Astrocyte of the cerebellum (primary cell): ENCODE measurements at places on chromosomes 2 and 18.

DNA sequence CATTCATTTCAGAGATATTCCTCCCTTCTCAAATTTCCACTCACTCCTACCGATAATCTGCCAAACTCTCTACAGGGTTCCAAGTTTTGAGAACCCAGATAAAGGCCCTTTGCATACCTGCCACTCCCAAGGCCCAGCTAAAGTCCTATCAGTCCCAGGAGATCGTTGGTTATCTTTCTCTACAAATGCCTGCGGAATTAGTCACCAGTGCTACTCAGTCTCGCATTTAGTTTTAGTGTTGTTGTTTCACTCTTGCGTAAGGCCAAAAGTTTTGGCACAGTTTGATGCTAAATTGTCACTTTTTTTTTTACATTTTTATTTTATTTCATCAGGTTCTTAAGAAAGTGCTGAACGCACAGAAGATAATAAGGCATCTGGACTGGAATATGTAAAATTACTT, 29.2 kb upstream of the SETBP1 start:
- peak; percentile 57 for DNase-seq

GRCh38 chr2:42928692-42929545, 136.5 kb upstream of the HAAO start:
- DNase-seq, result no peak

GRCh38 chr18:24176727-24177416, 38.0 kb downstream of the CABYR start:
- no peak for DNase-seq

DNA sequence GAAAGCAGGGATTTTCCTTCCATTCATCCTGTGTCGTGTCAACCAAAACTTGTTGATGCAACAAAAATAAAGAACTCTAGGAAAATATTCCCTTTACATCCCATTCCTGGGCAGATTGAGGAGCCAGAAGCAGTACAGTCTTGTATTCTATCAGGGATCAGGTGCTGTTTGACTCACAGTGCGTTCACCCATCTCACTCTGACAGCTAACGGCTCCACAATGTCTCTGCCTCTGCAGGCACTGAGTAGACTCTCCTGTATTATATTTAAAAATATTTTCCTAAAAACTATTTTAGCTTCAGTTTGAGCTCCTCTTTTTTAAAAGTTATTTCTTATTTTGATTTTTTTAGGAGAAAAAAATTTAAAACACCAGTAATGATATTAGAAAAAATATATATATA, 600.6 kb upstream of the SALL3 start:
- DNase-seq, result no peak

DNA sequence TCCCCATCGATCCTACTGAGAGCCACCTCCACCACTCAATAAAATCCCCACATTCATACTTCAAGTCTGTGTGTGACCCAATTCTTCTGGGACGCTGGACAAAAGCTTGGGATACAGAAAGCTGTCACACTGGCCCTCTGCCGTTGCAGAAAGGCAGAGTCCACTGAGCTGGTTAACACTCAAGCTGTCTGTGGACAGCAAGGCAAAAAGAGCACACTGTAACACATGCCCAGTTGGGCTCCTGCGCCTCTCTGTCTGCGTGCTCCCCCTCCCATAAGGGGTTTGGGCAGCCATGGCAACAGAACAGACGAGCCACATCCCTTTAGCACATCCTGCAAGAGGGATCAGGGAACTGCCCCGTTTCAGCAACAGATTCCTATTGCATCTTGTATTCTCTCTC, 106.9 kb upstream of the RGPD4 start:
- no peak for DNase-seq

DNA sequence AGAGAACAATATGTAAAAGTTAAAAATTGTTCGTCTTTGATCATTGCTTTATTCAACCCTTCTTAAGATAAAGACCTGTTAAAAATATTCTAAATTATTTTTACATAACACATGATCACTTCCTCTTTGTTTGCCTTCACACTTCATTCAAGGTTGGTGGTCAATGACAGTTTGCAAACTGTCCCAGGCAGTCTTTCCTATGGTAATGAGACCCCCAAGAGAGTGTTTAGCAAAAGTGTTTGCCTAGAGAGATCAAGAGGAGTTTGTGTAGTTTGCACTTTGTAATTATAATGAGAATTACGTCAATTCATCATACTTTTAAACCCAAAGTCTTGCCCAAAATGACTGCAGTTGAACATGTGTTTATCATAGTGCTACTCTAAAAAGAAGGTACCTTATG, 77.2 kb upstream of the ABCA12 start:
- no peak for DNase-seq

GRCh38 chr2:175630280-175631244, 371.5 kb downstream of the LNPK start:
- no peak for DNase-seq

GRCh38 chr18:38847326-38847725, 1281.7 kb upstream of the CELF4 start:
- DNase-seq, result no peak

- no peak for DNase-seq
These were observed 400.0 kb upstream of the CDH2 start for GRCh38 chr18:28576941-28577340.

GRCh38 chr2:68108120-68108519, 45.3 kb upstream of the C1D start:
- no peak for DNase-seq

DNA sequence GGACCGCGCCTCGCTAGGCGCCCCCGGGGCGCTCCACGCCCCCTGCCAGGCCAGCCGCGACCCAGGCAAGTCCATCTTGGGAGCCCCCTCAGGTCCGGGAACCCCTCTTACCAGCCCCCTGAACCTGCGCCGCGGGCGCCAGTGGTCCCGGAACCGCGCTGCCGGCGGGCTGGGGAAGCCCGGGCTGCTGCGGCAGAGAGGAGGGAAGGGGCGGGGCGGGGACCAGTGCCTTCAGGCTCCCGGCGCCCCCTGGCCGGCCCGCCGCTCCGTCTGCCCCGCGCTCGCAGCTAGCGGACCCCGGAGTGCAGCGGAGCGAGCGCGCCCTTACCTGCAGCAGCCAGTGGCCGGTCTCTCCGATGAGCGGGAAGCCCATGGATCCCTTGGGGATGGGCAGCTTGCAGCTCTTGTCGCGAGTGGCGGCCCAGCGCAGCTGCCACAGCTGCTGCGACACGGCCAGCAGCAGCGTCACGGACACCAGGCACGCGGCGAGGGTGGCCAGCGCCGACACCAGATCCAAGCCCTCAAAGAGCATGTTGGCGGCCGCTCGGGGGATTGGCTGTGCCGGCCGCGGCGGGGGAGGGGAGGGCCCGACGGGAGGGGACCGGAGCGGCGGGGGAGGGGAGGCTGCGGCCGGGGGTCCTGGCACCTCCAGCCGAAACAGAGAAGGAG, at the start of gene CYP26B1:
TSS of gene CYP26B1 (minus strand) at position 560 of the 669 bp plus-strand sequence. CDS start at position 532, 28 bp downstream.
- DNase-seq, result no peak

GRCh38 chr18:30016179-30016578, 1026.4 kb downstream of the DSC3 start:
- DNase-seq, result no peak

DNA sequence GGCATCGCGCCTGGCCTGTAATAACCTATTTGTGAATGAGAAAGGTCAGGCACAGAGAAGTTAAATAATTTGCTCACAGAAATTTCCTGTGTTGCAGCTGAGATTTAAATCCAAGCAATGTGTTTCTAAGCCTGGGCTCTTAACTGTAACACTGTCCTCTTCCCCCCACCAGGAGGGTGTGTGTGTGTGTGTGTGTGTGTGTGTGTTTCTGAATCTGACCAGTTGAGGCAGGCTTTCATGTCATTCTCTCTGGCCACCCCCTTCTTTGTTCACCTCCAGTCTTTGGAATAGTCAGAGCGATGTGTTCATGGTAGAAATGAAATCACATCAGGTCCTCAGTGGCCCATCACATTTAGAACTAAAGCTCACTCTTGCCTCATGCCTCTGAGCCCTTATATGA, 81.2 kb downstream of the NEDD4L start:
- no peak for DNase-seq

DNA sequence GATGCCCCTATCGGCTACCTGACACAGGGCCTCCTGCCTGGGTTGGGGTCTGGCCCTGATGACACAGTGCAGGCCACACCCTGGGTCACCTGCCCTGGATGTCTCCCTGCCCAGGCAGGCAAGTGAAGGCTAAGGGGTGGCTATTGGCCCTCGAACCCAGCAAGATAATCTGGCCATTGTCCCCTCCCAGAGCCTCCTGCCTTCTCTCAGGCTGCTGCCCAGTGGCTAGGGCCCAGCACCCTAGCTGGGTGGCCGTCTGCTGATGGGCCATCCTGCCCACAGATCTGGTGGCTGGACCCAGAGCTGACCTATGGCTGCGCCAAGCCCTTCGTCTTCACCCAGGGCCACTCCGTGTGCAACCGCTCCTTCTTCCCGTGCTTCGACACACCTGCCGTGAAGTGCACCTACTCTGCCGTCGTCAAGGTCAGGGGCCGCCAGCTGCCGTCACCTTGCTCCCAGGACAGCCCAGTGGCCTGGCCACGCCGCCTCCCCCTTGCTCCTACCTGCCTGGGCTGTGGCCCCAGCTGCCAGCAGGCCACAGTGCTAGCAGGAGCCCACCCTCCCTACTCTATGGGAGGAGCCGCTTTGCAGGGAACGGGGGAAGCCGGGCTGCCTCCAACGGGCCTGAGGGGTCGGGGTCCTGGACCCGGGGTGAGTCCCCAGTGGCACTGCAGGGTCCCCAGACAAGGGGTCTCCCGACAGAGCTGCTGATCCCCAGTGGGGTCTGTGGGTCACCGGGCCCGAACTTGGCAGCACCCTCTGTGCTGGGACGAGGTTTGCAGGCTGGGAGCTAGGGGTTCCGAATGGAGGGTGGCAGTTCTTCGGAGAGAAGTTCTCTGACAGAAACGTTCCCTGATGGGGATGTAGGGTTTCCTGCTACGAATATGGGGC, 4.1 kb downstream of the RNPEPL1 start:
- DNase-seq, result no peak

DNA sequence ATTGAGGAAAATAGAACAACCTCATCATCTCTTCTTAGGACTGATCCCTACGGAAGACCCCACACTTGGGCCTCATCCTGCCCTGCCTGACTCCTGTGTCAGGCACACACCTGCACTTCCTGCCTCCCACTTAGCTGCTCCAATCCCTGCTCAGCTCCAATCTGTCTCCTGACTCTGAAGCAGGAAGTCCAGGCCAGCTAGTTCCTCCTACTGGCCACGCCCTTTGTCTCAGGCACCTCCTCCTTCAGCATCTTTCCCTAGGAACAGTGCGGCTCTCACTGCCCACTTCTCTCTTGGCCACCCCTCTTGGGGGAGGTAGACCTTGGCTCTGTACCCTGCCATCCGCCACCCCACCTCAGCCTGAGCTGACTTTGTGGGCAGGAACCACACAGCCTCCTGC, 135.8 kb downstream of the CELF4 start:
- DNase-seq, result no peak

- no peak for DNase-seq
These were observed 495.9 kb upstream of the CNTNAP5 start for GRCh38 chr2:123528996-123529707.

- peak; percentile 76 for DNase-seq
These were observed 134.8 kb upstream of the THUMPD2 start for GRCh38 chr2:39913648-39914461.

GRCh38 chr2:132670496-132671150, 618 bp upstream of the LYPD1 start:
- no peak for DNase-seq

GRCh38 chr2:100561191-100561590, 1.6 kb upstream of the PDCL3 start:
- DNase-seq, result no peak

DNA sequence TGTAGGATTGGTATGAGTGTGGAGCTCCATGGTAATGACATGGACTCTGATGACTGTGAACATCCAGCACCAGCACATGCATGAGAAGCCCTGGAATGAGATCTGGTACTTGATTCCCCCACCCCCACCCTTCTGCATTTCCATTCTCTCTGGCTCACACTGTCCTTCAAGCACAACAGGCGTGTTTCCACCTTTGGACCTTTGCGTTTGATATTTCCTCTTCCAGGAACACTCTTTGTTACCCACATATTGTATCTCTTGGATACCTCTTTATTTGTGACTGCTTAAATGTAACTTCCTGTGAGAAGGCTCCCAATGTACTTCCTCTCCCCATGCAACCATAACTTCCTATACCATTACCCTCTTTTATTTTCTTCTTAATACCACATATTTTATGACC, 263.8 kb downstream of the HNMT start:
- no peak for DNase-seq

DNA sequence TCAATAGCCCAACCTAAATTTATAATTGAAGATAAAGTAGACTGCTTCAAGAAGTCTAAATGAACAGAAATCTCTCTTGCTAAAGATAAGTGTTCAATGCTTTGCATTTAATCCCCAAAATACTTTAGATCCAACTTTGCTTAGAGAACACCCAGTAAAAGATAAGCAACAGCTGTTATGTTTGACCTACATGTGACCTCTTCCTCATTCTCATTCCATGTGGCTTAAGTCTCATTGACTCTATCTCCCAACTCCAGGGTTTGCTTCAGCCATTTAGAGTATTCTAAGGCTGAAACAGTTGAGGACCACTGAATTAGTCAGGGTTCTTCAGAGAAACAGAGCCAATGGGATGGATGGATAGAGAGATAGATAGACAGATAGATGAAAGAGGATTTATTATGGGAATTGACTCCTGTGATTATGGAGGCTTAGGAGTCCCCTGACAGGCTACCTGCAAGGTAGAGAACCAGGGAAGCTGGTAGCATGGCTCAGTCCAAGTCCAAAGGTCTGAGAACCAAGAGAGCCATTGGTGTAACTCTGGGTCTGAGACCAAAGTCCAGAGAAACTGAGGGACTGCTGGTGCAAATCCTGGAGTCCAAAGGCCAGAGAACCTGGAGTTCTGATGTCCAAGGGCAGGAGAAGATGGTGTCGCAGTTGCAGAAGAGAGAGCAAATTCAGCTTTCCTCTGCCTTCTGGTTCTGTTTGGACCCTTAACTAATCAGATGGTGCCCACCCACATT, 32.1 kb downstream of the CRYGD start:
- no peak for DNase-seq

GRCh38 chr2:143051465-143051864, 77.8 kb upstream of the ARHGAP15 start:
- DNase-seq, result no peak

DNA sequence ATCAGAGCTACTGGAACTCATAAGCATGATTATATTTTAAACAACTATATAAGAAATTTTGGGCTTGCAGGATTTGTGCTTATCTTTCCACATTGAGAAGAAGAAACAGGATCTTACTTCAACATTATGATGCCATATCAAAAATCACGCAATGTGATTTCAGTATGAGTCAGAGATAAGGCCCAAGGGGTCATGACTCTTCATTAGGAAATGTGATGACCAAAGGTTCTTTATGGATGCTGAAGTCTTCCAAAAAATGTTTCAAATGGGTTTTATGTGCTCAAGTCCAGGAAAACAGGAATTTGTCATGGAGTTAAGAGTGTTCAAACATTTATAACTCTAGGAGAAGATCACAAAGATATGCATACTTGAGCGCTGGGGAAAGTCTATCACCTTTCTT, 7.8 kb upstream of the SERPINB2 start:
- no peak for DNase-seq

DNA sequence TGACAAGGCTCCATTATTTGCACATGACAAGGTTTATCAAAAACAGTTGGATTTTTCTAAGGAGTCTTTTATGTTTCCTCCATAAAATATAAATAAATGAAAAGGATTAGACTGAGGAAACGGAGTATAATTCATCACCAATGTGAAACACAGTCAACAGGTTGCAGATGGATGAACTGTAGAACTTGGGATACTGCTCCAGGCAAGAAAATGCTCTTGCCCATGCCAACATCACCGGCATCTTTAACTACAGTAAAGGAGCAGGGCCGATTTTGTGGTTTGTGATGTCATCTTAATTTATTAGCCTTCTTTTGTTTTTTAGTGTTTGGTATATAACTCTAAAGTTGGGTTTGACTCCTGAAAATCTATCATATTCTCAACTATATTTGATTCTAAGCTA, 577.3 kb downstream of the EPHA4 start:
- DNase-seq, result no peak

GRCh38 chr18:58544179-58544578, 84.7 kb downstream of the ALPK2 start:
- no peak for DNase-seq
